ENCODE measurements at places on chromosomes 3 and 15.

GRCh38 chr15:80893777-80894176, 95.8 kb downstream of the MESD start:
- DNase-seq: no peak

GRCh38 chr3:151214459-151214858, 11.4 kb upstream of the GPR171 start:
- DNase-seq: no peak

DNA sequence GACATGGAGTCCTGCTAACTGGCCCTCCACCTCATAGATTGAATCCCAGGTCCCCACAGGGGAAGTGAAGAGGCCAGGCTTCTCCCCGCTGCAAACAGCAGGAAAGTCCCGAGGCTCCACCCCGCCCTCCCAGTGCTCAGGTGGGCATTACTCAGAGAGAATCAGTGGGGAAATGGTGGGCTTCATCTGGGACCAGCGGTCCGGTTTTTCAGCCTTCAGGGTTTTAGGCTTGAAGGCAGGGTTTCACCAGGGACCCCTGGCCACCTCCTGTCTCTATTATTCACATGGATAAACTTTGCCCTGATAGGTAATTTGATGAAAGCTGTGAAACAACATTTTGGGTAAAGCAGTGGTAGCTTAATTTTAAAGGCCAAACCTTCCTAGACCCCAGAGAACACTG, 31.3 kb downstream of the MKRN3 start:
- no peak for DNase-seq

DNA sequence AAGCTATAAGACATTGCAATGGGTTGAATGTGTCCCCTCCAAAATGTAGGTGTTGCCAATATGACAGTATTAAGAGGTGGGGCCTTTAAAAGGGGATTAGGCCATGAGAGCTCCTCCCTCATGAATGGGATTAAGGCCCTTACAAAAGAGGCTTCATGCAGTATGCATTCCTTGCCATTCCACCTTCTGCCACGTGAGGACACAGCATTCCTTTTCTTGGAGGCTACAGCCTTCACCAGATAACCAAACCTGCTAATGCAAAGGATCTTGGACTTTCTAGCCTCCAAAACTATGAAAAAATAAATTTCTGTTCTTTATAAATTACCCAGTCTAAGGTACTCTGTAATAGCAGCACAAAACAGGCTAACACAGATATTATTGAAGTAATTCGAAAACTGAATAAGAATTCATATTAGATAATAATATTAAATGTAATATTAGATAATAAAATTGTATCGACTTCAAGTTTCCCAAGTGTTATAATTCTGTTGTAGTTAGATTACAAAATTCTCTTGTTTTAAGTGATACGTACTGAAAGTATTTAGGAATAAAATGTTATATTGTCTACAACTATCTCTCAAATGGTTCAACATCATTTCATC, 29.4 kb upstream of the ATP8B4 start:
- DNase-seq: no peak

- no peak for DNase-seq
Measured at GRCh38 chr3:195762611-195763010, 41.8 kb downstream of the MUC20 start.

- DNase-seq: peak; percentile 35
Measured at GRCh38 chr3:136751316-136752171, 634 bp downstream of the STAG1 start.

DNA sequence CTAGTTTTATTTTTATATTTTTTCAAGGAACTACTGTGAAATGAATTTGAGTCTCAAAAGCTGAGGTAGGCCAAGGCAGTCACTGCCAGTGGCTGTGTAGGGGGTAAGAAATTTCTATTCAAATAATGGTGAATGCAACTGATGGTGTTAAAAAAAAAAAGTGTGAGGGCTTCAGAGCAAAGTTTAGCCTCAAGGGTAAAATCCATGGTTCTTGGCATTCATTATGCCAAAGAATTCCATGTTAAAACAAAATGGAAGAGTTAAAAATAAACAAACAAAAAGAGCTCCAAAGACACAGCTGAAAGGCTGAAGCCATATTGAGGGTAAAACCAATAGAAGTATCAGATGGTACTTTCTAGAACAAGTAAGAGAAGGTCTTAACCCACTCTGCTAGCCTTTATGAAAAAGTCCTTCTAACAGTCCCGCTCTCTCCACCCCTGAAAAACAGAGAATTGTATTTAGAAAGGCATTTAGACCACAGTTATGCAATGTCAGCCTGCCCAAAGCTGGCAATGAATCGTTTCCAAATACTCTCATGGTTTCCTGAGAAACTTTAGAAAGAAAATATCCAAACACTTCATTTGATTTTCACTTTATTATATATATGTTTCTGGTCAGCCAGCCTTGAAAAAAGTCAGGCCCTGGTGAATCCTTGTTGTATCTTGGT, 158.4 kb upstream of the GMNC start:
- no peak for DNase-seq

GRCh38 chr3:144821583-144821982, 850.0 kb downstream of the DIPK2A start:
- DNase-seq: no peak

GRCh38 chr15:50911621-50912020, 3.1 kb downstream of the AP4E1 start:
- peak; percentile 42 for DNase-seq

DNA sequence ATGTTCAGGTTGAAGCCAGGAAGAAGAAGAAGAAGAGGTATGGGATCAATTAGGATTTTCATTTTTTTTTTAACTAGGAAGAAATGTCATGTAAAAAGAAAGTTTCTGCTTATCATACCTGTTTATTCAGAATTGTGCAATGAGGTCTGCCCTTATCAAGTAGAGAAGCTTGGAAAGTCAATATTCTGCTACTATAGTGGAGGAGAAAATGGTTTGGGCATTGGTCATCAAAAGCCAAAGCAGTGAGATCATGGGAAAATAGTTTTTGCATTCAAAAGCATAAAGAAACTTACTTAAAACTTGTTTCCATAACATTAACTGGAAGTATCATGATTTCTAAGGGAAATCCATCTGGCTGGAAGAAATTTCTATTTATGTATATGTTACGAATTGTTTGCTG, 1239.2 kb downstream of the NSUN3 start:
- DNase-seq: no peak

- DNase-seq: peak; percentile 64
Measured at GRCh38 chr15:73700041-73700842, 16.1 kb downstream of the CD276 start.

DNA sequence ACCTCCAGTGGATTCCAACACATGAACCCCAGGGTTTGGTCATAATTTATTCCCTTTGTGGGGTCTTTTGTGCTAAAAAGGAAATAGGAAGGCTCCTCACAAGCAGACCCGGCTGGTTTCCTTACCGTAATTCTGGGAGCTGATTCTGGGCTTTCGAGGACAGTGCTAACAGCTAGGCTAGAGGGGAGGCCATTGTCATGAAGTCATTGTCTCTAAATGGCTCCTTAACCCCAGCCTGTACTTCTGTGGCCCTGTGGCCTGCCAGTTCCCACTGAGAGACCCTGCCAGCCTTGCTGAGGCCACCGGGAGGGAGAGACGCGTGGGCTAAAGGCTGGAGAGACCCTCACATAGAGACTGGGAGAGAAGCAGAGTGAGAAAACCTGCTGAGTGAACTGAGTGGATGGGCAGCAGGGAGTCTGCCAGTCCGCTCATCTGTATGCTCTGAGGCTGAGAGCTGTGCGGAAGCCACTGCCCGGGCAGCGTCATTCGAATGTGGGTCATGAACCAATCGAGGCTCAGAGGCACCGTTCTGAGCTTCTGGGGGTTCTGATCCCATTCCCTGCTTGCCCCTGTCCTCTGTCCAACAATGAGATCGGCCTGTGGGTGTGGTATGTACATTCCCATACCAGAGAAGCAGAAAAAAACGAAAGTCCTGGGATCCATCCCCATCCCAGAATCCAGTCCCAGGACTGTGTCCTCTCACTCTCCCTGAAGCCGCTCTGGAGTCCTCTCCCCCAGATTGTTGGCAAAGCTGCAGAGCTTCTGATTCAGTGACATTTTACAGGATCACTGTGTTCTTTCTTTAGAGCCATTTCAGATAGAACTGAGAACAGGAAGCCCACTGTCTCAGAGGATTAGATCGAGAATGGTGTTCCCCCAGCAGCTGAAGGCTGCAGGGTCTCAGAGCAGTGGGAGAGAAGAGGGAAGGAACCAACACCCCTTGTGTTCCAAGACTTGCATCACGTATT, 21.3 kb upstream of the DGKG start:
- DNase-seq: no peak

DNA sequence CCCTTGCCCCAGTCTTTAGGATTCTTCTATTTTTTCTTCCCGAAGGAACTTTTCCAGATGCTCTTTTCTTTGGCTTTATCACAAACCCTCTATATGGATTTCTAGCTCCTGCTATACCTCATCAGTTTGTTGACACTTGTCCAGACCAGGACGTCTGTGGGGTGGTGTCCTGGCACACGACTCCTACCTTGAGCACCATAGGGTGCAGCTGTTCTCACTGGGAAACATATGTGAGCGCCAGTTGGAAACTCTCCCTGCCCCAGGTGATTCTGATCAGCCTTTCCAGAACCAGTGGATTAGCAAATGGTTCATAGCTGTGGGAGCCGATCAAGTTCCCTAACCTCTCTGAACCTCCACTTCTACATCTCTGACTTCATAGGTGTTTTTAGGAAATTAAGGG, 40.6 kb upstream of the USP3 start:
- DNase-seq: no peak

Measured in CD14-positive monocyte (primary cell).